ENCODE measurements at places on chromosomes 5 and 9.

- DNase-seq, result no peak
These were observed 78.4 kb upstream of the ITGA1 start for GRCh38 chr5:52709167-52709925.

DNA sequence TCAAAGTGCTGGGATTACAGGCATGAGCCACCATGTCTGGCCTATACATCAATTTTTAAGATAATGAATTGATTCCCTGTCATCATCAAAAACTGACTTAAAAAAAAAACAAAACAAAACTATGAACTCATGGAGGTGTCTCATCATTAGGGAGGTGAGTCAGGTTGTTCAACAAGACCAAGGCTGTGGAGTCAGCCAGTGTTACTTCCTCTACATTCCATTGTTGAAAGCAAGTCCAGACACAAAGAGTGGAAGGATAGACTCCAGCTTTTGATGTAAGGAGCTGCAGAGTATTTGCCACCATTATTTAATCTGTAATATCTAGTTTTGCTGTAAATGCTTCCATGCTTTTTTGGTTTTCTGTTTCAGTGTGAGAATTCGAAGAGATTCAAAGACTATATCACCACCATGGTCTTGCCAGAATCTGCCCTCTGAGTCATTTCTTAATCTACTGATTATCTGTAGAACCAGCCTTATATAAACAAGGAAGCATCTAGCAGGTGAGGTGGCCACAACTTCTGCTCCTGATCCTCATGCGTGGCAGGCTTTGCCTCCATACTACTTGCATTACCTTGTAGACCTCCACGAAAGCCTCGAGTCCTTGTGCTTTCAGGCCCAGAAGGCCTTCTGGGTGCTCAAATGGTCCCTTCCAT lies 156.1 kb downstream of the FGF1 start:
- no peak for DNase-seq

- DNase-seq, result no peak
These were observed 21.1 kb downstream of the TLE4 start for GRCh38 chr9:79592726-79593493.

DNA sequence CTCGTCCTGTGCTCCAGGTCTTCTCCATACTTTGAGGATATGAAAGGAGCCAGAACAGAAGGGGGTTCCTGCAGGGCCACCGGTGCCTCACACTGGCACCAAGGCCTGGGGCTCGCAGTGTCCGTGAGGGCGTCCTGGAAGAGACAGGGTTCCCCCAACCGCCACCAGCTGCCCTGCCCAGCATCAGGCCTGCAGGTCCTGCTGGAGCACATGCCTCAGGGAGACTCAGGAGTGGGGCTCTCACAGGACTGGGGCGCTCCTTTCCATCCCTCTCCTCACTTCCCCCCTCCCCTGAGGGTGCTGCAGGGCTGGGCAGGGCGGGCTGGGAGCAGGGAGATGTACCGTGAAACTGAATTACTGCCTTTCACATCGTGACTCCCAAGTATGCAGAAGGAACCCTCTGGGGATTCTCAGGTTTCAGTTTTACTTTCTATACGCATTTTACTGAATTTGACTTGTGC lies 31.7 kb downstream of the CEP72 start:
- DNase-seq, result no peak

- no peak for DNase-seq
These were observed at the start of gene PCDHGA11 for GRCh38 chr5:141420855-141421488. TSS of gene PCDHGA11 (plus strand) at chr5:141421051. CDS start at chr5:141421228, 177 bp downstream.

DNA sequence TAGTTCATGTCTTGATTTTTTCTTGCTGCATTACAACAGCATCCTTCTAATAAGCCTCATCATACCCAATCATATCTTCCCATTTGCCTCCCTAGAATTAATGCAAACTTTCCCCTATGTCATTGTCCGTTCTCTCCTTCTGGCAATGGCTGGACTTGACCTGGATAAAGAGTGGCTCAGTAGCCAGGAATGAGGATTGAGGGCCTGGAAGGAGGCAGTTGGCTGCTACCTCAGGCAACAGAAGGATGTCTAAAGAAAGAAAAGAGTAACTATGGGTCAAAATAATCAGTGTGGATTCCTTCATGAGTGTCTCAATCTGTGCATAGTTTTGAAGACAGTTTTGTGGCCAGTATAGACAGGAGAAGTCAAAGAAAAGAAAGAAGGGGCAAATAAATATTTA lies 209.6 kb downstream of the TRPM3 start:
- no peak for DNase-seq

DNA sequence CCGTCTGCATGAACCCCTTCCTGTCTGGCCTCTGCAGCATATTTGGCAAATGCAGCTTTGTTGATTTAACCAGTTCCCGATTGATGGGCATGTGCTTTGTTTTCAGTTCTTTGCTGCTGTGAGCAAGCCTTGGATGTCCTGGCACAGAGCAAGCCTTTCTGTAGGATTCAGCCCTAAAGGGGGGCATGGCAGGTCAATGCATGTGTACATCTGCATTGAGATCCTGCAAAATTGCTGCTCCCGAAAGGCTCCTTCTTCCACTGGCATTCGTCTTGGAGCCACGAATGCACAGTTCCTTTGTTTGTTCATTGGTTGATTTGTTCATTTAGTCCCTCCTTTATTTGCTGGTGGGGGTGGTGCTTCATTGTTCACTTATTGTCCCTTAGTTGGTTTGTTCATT lies 34.8 kb downstream of the COL5A1 start:
- no peak for DNase-seq

- no peak for DNase-seq
These were observed 28.4 kb upstream of the GPR150 start for GRCh38 chr5:95591490-95591901.

GRCh38 chr5:35835796-35836742 lies 20.6 kb upstream of the IL7R start:
- no peak for DNase-seq

GRCh38 chr5:41161271-41161670 lies 52.1 kb downstream of the C6 start:
- DNase-seq, result no peak

DNA sequence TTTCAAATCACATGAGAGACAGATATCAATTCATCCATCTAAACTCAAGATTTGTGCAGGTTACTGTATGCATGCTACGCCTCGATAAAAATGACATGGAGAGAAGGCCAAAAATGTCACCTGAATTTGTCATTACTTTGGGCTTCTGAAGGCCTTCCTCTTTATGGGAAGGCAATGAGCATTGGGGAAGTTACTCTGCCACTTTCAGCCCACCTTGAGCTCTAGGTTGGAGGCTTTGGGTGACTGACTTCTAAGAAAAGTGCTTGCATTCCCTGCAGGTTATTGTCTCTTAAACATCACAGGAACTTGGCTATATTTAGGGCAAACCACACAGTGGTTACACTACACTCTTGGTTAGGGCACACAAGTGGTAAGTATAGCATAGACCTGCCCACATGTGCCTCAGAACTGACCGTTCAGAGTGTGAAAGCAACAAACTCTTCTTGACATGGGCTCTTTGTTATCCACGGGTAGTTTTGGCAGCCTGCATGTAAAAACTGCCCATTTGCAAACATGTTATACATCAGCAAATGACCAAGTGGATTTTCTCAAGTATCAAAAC lies 169.5 kb downstream of the ZNF608 start:
- DNase-seq, result no peak

GRCh38 chr9:130211548-130212226 lies 39.5 kb downstream of the NCS1 start:
- DNase-seq, result no peak

- DNase-seq, result no peak
These were observed 28.0 kb upstream of the LRRC14B start for GRCh38 chr5:163338-163620.
